ENCODE measurements at places on chromosomes 2 and 18. TPM values are rescaled to one million over a fixed set of nuclear protein-coding genes. Genes with fewer than 3 reads are reported as not detected.

- DNase-seq, result peak; percentile 21
Measured at GRCh38 chr2:159922563-159922962, 124.6 kb upstream of the CD302 start.

GRCh38 chr18:79680891-79681339, 1.3 kb downstream of the CTDP1 start:
- DNase-seq, result no peak

- no peak for DNase-seq
Measured at GRCh38 chr2:144041612-144042011, 478.3 kb downstream of the ZEB2 start.

ASXL3 gene
- not detected for total RNA-seq

- no peak for DNase-seq
Measured at GRCh38 chr2:73250872-73251846, 17.1 kb downstream of the CCT7 start.

DNA sequence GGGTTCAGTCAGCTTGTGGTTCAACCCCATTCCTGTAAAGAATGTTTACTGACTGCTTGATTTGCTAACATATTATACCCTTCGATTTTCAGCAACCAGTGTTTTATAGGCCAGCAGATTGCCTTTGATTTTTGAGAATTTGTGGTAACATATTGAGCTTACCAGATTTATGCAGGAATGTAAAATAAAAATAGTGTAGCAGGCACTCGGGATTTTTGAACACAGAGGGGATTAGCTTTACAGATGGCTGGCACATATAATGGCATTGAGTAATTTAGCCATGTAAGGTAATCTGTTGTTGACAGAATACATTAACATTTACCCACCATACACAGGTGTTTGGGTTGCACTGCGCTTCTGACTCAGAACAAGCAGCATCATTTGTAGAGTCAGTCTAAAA, 354.0 kb downstream of the LRRTM1 start:
- DNase-seq, result no peak

LIMS3 gene
- 0.11 TPM for total RNA-seq

MAIP1 gene
- 27.5 TPM for total RNA-seq

RIT2 gene
- not detected for total RNA-seq
